ENCODE measurements at places on chromosomes 11 and 22.

DNA sequence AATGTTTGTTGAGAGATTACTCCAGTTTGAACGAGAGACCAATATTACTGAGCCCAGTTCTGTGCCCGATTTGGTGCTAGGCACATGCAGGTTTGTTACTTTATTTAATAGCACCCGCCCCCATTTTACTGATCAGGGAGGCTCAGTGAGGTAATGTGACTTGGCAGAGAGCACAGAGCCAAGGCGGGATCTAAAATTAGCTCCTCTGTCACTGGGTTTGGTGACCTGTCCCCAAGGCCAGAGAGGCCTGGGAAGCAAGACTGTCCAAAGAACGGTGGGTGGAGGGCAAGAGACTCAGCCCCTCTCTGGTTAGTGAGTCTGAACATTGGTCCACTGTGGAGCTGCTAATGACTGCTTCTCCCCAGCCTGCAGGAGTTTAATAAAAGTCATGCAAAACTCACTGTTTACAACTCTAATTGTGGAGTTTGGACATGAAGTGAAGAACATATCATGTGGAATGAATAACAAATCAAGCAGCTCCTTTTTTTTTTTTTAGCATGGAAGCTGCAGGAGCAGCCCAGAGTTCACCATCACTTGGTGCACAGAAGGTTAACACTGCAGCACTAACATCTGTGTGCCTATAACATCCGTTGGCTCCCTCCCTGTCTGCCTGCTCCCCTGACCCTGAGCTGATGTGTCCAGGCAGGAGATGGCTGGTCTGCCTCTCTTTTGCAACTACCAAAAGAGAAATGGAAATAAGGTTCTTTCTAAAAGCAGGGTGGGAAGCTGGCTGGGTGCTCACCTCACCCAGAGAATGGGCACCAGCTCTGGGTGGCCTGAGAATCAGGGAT lies 39.0 kb downstream of the CSNK2A3 start:
- no peak for DNase-seq

GRCh38 chr11:127994736-127995135 lies 592.6 kb downstream of the ETS1 start:
- no peak for DNase-seq

- no peak for DNase-seq
Measured at GRCh38 chr22:16838073-16838472, 12.9 kb upstream of the XKR3 start.

- DNase-seq: no peak
Measured at GRCh38 chr22:45777852-45778375, 106.3 kb downstream of the ATXN10 start.

- DNase-seq: no peak
Measured at GRCh38 chr22:47002692-47003091, 240.2 kb downstream of the TBC1D22A start.

DNA sequence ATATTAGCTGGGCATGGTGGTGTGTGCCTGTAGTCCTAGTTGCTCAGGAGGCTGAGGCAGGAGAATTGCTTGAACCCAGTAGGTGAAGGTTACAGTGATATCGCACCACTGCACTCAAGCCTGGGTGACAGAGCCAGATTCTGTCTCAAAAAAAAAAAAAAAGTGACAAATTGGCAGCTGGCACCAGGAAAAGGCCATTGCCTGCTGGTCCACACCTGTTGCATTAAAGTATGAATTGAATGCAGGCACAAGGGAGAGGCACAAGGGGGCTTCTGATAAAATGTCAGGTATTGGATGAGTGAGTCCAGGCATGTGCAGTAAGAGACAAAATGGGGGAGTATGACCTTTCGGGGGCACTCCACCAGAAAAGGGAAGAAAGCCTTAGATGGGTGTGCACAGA lies 28.2 kb downstream of the ZNF70 start:
- no peak for DNase-seq

GRCh38 chr11:7638710-7639642 lies 34.3 kb downstream of the CYB5R2 start:
- no peak for DNase-seq

GRCh38 chr11:64861227-64861975 lies 16.9 kb upstream of the CDC42BPG start:
- DNase-seq: no peak
